ENCODE measurements at places on chromosomes 12 and 14.

- H3K4me3 ChIP-seq: no peak overlapping the region
- no peaks in the 10 kb centered on the region for H3K36me3 ChIP-seq
- no peaks in the 10 kb centered on the region for H3K4me1 ChIP-seq
- no peak overlapping the region for H3K27ac ChIP-seq
- H3K27me3 ChIP-seq: no peaks in the 10 kb centered on the region
Observed at GRCh38 chr12:128367961-128368360, 101.0 kb downstream of the TMEM132C start.

GRCh38 chr12:25977047-25977446, 18.6 kb downstream of the RASSF8 start:
- H3K27ac ChIP-seq: no peak overlapping the region
- H3K4me3 ChIP-seq: no peak overlapping the region
- H3K27me3 ChIP-seq: no peaks in the 10 kb centered on the region
- no peak for DNase-seq

GRCh38 chr12:47714826-47715386, 9.1 kb upstream of the RPAP3 start:
- no peak for DNase-seq
- H3K4me1 ChIP-seq: peaks cover 11% of the 10 kb centered on the region
- H3K36me3 ChIP-seq: no peaks in the 10 kb centered on the region
- H3K27me3 ChIP-seq: no peaks in the 10 kb centered on the region
- H3K27ac ChIP-seq: no peak overlapping the region

GRCh38 chr14:33959692-33960151, 8.8 kb upstream of the EGLN3 start:
- no peak overlapping the region for H3K4me3 ChIP-seq
- H3K4me1 ChIP-seq: no peaks in the 10 kb centered on the region
- H3K36me3 ChIP-seq: no peaks in the 10 kb centered on the region
- DNase-seq: no peak
- no peak overlapping the region for H3K27ac ChIP-seq

GRCh38 chr14:78697341-78697740, 527.2 kb downstream of the NRXN3 start:
- H3K27me3 ChIP-seq: no peaks in the 10 kb centered on the region
- no peak overlapping the region for H3K27ac ChIP-seq
- H3K36me3 ChIP-seq: no peaks in the 10 kb centered on the region

DNA sequence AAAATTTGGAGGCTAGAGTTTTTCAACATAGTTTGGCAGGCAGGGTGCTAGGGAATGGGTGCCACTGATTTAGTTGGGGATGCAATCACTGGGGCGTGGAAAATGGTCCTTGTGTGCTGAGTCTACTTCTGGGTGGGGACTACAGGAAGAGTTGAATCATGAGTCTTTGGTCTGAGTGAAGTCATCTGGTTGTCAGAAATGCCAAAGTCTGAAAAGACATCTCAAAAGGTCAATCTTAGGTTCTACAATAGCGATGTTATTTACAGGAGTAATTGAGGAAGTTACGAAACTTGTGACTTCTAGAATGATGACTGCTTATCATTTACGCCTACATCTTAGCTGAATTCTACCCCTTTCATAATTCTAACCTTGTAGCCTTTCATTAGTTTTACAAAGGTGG, 209.1 kb downstream of the NUBPL start:
- no peak overlapping the region for H3K4me3 ChIP-seq
- DNase-seq: no peak
- no peak overlapping the region for H3K27ac ChIP-seq
- no peaks in the 10 kb centered on the region for H3K36me3 ChIP-seq
- H3K4me1 ChIP-seq: no peaks in the 10 kb centered on the region

GRCh38 chr12:102174761-102175160, 22.9 kb downstream of the PMCH start:
- no peaks in the 10 kb centered on the region for H3K27me3 ChIP-seq
- no peak overlapping the region for H3K27ac ChIP-seq
- no peak overlapping the region for H3K4me3 ChIP-seq
- H3K4me1 ChIP-seq: no peaks in the 10 kb centered on the region
- DNase-seq: no peak

DNA sequence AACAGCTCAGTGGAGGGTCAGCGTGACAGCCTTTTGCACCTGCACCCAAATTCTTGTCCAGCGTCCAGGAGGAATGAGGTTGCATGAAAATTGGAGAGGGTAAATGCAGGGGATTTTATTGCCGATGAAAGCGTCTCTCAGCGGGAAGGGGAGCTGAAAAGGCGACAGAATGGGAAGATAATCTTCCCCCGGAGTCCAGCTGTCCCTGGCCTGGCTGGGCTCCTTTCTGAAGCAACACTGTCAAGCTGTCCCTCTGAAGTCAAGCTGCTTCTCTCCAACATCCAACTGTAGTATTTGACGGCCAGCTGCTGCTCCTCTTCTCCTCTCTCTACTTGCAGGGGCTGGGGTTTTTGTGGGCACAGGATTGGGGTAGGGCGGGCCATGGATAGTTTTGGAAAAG, 32.7 kb downstream of the NOPCHAP1 start:
- H3K27ac ChIP-seq: no peak overlapping the region
- H3K4me3 ChIP-seq: no peak overlapping the region
- no peaks in the 10 kb centered on the region for H3K36me3 ChIP-seq
- H3K27me3 ChIP-seq: no peaks in the 10 kb centered on the region
- DNase-seq: no peak

- no peak overlapping the region for H3K4me3 ChIP-seq
- H3K4me1 ChIP-seq: peaks cover 16% of the 10 kb centered on the region
- H3K27me3 ChIP-seq: no peaks in the 10 kb centered on the region
- H3K27ac ChIP-seq: no peak overlapping the region
- DNase-seq: no peak
Observed at GRCh38 chr12:58965568-58965967, 45.3 kb upstream of the LRIG3 start.

- H3K4me3 ChIP-seq: no peak overlapping the region
- no peak for DNase-seq
- no peaks in the 10 kb centered on the region for H3K27me3 ChIP-seq
- no peaks in the 10 kb centered on the region for H3K36me3 ChIP-seq
Observed at GRCh38 chr12:21553329-21553675, 27.2 kb downstream of the SPX start.

- H3K27ac ChIP-seq: no peak overlapping the region
- H3K27me3 ChIP-seq: no peaks in the 10 kb centered on the region
- no peak overlapping the region for H3K4me3 ChIP-seq
- no peaks in the 10 kb centered on the region for H3K36me3 ChIP-seq
- H3K4me1 ChIP-seq: no peaks in the 10 kb centered on the region
Observed at GRCh38 chr14:29529418-29529817, 398.2 kb downstream of the PRKD1 start.

- H3K4me3 ChIP-seq: no peak overlapping the region
- no peak overlapping the region for H3K27ac ChIP-seq
- H3K4me1 ChIP-seq: no peaks in the 10 kb centered on the region
- no peaks in the 10 kb centered on the region for H3K27me3 ChIP-seq
Observed at GRCh38 chr14:61252369-61253063, 28.6 kb downstream of the TMEM30B start.

Data from MM.1S (cell line).